ENCODE measurements at places on chromosomes 4 and X.

DNA sequence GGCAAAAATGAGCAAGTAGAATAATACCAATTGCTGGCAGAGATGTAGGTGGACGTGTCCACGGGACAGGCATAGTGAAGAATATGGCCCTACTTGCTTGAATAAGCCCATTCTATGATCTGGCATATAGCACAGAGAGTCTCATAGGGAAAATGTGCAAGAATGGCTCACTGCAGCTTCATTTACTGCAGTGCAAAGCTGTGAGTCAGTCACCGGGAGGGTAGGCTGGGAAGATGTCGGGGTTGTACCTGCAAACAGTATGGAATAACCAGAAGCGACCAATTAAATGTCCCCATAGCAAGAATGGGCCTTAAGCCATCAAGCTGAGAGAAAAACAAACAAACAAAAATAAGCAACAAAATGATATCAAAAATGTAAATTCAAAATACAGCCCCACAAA, 74.3 kb downstream of the DHX15 start:
- no peak for DNase-seq

DNA sequence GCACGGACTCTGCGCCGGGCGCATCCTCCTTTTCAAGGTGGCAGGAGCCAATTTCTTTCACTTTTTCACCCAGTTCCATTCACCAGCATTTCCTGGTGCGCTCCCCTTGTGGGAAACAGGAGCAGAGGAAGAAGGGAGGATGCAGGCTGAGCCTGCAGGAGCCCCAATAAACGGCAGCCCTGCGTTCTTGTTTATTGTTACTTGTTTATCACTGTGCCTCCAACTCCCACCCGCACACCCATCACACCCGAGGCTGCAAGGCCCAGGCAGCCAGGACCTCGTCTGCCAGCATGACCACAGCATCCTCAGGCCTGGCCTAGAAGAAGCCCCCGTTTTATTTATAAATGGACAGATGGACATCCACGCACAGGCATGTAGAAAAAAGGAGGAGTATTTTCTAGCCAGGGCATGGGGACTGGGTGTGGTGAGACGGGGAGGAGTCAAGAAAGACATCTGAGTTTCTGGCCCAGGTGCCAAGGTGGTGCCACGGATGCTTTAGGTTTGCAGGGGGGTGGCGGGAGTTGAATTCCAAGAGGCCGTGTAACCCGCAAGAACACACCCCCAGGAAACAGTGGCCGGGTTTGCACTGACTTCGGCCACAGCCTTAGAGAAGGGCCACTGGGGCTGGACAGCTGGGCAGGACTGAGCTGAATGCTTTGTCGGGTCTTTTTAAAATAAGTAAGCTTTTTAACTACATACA, 51.7 kb downstream of the JAKMIP1 start:
- DNase-seq = no peak

DNA sequence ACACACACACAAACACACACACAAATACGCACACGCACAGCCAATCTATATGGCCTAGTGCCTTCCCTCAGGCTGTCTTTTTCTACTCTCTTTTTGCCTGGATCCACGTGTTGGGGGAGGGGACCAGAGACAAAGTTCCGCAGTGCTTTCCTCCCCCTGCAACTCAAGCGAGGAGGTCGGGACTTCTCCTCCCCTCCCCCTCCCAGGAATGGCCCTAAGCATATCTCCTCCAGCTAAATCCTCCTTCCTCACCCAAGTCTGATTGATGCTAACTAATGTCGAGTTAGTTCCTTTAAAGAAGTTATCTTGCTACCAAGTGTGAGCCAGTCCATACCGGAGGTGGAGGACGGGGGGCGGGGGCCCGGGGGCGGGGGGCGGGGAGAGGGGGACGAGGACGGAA, 141.2 kb upstream of the ZIC3 start:
- DNase-seq = no peak

DNA sequence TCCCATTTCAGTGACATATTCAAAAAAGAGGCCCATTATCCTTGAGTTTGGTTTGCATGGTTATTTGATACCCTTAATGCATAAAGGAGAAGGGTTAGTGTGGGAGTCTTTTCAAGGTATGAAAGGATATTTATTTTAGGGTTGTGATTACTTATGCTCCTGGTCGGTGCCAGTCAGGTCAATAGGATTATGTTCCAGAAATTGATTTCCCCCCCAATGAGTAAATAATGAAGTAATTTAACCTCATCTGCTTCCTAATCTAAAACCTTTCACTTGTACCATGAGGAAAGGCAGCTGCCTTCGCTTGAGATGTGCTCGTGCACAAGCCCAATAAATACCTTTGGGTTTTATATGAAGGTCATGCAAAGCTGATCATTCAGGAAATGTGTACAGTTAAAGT, 55.0 kb upstream of the NR0B1 start:
- no peak for DNase-seq

- no peak for DNase-seq
These were observed 111.3 kb downstream of the TET2 start for GRCh38 chr4:105257817-105258495.

- no peak for DNase-seq
These were observed 11.5 kb downstream of the PPARGC1A start for GRCh38 chr4:23878246-23878891.

GRCh38 chr4:30258949-30259348, 461.2 kb upstream of the PCDH7 start:
- DNase-seq = no peak

- DNase-seq = no peak
These were observed 64.1 kb downstream of the ZNF81 start for GRCh38 chrX:47900833-47901232.

DNA sequence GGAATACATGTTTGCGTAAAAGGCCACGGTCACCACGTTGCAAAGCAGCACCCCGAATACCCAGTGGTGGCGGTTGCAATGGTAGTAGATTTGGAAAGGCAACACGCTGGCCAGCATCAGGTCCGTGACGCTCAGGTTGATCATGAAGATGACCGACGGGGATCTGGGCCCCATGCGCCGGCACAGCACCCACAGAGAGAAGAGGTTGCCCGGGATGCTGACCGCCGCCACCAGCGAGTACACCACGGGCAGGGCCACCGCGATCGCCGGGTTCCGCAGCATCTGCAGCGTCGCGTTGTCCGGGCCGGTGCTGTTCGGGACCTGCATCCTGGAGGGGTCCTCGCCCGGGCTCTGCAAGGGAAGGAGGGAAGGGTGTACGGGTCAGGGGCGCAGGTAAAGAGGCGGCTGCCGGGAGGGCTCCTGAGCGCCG, 13.5 kb upstream of the ASMTL start:
- DNase-seq = no peak

GRCh38 chrX:17095161-17095560, 148.7 kb downstream of the REPS2 start:
- no peak for DNase-seq

DNA sequence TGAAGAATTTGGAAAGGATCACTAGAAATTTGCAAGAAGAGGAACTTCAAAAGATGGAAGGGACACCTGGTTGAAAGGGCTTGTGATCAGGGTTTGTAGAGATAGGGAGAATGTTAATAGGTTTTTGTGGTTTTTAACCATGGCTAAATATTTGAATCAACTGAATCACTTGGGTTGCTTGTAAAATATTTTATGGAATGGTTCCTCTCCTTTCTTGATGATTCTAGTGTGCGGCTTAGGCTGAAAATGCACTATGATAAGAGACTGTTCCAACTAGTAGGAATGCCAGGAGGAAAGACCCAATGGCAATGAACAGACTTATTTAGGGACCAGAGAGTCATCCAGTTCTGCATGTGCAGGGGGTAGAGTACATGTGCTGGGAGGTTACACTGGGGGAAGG, 408.2 kb downstream of the ARHGAP24 start:
- DNase-seq = no peak

- DNase-seq = no peak
These were observed 209.2 kb downstream of the ADAM29 start for GRCh38 chr4:175127314-175127713.

DNA sequence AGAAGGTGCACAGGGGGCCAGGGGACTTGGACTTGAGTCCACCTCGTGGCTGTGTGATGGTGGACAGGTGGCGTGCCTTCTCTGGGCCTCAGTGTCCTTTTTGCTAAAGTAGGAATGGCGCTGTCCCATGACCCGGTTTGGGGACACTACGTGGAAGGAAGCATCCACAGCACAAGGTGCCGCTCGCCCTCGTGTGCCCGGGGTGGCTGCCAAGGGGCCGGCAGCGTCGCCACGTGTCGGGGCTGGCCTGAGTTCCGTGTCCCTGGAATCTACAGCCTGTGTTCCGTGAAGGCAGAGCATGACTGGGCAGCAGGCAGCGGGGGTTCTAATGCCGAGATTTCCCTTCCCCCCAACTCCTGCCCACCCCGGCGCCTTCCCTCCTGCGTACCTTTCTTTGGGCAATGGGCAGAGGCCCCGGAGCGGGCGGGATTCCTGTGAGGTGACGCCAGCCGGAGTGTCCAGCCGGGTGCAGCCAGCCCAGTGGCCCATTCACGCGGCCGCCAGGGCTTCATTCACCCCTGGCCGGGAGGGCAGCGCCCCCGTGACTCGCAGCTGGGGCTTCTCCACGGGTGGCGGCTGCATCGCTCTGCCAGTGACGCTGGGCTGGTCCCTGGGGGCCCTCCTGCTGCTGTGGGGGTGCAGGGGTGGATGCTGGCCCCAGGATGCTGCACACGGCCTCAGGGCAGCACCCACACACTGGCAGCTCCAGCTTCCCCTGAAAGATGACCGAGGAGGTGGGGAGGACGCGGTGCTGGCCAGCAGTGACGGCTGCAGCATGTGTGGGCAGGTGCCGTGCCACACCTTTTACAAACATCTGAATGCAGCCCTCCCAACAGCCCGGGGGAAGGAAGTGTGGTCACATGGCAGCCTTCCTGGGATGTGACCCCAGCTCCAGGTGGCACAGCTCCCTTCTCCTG, 21.2 kb downstream of the DOK7 start:
- DNase-seq = no peak

DNA sequence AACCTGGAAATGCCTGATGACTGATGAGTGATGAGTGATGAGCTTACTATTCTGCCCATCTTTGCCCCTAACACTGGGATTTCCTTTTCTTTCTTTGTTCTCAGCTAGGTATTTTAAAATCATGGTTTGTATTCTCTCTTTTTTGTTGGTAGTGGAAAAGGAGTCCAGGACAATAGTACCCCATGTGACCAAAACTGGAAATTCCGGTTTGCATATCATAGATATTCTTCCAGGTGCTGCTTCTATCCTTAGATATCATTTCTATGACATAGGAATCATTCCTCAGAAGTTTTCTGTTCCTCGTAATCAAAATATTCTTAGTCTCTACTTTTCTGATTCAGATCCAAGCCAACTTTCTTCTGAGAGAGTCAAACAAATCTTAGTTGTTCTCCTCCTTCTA, 320.5 kb upstream of the TET2 start:
- DNase-seq = no peak

DNA sequence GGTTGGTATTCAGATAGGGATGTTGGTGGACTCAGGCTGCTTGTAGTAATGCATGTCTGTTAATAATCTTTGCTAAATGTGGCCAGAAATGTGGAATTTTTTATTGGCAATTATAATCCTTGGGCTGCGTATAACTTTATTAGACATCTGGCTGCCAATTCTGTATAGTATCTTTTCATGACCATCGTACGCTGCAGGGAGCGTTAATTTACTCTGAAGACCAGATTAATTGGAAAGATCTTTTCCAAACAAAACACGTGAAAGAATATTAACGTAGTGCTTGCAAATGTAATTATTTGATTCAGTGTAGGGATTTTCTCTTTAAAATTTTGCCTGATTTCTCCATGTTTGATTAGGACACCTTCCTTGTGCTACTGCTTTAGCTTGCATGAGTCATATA, 38.8 kb upstream of the FTHL17 start:
- DNase-seq = no peak

DNA sequence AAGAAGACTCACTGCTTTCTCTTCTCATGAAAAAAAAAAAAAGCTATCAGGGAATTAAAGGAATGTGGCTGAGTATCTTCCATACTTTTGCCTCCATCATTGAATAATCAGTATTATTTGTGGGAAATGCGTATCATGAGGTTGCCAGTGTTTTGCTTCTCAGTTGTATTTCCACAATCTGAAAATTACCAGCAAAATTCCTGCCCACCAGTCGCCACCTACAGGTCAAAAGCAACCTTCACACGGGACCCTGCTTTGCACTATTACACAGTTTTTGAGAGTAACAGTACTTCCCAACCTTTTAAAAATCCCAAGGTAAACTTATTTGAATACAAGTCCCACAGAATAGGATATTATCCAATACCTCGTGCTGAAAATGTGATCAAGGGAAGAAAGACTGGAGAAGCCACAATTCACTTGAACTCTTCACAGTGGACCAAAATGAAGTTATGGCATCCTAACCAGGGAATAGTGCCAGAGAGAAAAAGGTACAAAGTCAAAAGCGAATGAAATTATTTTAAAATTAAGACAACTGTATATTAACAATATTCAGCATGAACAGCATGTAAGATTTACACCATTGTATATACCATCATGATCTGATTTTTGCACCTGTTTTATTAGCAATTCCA, 30.4 kb downstream of the PGRMC1 start:
- DNase-seq = no peak

DNA sequence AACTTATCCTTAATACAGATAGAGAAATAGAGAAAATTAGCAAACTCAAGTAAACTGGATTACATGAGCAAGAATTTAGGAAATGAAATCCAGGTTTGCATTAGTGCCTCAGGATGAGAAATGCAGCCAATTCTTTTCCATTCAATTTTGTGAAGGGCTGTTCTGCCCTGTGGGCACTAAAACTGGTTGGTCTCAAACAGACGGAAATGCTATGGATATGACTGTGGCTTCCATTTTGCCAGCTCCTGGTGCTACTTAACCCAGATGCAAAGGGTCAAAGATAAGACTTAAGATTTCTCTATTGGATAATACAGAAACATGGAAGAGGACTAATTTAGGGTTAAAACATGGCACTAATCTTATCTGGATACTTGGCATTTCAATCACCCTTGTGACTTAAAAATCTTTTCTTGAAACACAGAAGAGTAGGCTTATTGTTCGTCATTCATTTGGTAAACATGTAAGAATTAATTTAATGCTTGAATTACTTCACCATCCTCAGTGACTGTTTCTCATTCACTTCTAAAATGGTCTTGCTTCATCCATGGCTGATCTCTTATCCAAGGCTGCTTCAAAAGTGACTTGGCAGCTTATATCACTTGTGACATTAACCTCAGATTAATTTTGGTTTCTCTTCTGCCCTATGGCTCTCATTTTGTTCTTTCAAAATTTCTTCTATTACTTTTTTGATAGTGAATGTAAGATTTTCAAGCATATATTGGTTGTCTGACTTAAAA, 1008.7 kb downstream of the GLUD2 start:
- no peak for DNase-seq

GRCh38 chr4:95949136-95949765, 109.4 kb downstream of the PDHA2 start:
- DNase-seq = no peak

DNA sequence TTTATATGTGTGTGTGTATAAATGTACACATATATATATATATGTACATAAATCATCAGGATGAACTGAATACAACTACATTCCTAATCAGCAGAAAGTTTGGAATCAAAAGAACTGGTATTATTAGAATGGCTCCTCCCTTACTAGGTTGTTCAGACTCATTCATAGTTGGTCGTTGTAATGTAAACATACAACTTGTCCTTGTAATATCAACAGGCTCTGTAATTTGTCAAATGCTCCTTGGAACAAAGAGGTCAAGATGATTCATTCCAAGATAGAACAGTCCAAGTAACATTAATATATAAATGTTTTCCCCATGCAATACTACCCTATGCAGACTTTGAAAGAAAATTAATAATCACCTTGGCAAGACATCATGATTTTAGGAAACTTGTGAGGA, 351.4 kb upstream of the SMIM31 start:
- no peak for DNase-seq

- DNase-seq = no peak
These were observed 244 bp downstream of the EIF2S3 start for GRCh38 chrX:24055043-24055356.
